ENCODE measurements at places on chromosomes 3 and 15.
A peak's percentile ranks its signal among the peaks of the same experiment; 100 is the strongest.

DNA sequence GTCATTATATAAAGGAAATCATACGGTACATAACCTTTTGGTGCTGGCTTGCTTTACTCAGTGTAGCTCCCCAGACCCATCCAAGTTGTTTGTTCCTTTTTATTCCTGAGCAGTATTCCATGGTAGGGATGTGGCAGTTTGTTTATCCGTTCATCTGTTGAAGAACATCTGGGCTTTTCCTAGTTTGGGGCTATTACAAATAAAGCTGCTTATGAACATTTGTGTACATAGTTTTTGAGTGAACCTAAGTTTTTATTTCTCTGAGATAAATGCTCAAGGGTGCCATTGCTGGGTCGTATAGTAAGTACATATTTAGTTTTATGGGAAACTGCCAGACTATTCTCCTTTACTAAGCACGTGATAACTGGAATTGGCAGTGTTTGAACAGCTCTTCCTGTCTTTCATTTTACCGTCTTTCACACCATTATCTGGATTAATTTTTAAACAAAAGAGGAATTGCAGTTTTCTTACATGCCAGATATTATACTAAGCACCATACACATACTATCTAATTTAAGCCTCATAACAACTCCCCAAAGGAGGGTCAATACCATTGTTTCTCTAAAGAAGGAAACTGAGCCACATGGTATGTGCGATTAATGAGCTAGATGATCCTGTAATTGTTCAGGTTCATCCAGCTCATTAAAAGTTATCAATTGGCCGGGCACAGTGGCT, 85.6 kb downstream of the PTPRG start:
- no peak for DNase-seq

GRCh38 chr3:184874709-184875644, 63.0 kb downstream of the VPS8 start:
- peak; percentile 36 for DNase-seq

DNA sequence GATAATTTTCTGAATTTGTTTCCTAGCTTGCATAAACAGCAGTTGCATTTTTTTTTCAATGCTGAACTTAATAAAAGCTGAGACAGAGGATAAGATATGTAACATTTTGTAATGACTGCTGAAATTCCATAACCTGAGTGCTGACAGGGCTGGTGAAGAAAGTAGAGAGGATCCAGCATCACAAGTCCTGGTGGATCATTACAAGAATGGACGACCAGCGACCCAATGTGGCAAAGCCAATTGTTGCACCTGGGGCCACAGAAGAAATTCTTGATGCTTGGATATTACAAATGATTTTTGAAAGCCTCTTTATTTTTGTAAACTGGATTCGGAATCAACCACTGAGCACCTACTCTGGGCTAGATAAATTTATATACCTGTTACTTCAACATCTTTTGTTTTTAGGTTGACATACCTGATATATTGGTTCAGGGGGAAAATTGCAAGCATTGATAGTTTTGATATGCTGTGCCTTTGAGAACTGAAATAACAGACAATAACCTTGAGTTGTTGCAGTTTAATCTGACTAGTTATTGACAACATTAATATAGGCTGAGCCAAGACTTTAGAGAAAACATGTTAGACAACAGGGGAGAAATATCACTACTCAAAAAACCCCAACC, 3.9 kb upstream of the ACTL6A start:
- DNase-seq: peak; percentile 57

DNA sequence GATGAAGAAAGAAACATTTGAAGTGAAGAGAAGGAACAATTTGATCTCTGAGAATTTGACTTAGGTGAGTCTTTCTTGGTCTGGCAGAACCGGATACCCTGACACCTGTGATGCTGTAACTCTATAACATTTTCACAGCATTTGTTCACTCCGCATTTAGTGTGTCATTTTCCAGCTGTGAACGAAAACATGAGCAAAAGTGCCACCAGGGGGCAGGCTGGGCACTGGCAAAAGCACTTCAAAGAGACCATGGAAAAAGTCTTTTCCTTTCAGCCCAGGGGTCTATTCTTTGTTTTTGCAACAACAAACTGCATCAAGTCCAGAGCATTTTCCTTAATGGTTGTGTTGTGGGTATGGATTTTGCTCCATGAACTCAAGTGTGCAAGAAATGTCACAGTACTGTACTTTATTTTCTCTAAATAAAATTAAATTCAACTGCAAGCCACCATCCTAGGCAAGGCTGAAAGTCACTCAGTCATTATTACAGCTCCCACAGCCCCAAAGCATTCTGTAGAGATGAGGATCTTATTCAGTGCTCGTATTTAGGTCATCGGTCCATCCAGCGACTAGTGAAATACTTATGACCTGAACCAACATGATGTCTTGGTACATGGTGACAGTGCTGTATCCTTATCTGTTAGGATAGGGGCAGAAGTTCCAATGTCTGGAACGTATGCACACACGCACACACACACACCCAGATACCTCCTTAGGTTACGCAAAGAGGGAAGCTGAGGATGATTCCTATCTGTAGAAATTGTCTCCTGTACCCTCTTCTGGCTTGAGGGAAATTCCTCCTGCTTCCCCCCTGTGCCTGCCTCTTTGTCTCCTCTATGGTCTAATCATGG, 125.5 kb downstream of the GADL1 start:
- DNase-seq: peak; percentile 61

GRCh38 chr3:24034464-24034863, 89.4 kb downstream of the NR1D2 start:
- no peak for DNase-seq

- no peak for DNase-seq
These were observed 55.9 kb upstream of the POMGNT2 start for GRCh38 chr3:43161684-43162229.

- DNase-seq: no peak
These were observed 930.7 kb downstream of the MCTP2 start for GRCh38 chr15:95162069-95162468.

- peak; percentile 86 for DNase-seq
These were observed 66.0 kb downstream of the MYO1E start for GRCh38 chr15:59306520-59307164.

GRCh38 chr15:79453446-79453845, 21.3 kb downstream of the MINAR1 start:
- no peak for DNase-seq

DNA sequence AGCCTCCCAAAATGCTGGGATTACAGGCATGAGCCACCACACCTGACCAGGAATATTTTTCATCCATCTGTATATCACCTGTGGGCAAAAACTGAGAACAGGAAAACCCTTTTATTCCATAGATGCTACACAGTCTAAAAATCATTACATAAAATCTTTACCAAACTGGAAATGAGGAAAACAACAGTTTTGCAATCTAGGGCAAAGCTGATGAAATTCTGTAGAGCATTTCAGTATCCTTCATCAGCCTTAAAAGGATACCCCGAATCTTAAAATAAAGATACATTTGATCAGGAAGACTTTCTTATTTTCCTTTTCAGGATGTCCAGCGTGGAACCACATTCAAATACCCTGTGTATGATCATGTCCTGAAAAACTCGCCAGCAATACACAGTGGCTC, 7.1 kb downstream of the SIAH2 start:
- DNase-seq: no peak

DNA sequence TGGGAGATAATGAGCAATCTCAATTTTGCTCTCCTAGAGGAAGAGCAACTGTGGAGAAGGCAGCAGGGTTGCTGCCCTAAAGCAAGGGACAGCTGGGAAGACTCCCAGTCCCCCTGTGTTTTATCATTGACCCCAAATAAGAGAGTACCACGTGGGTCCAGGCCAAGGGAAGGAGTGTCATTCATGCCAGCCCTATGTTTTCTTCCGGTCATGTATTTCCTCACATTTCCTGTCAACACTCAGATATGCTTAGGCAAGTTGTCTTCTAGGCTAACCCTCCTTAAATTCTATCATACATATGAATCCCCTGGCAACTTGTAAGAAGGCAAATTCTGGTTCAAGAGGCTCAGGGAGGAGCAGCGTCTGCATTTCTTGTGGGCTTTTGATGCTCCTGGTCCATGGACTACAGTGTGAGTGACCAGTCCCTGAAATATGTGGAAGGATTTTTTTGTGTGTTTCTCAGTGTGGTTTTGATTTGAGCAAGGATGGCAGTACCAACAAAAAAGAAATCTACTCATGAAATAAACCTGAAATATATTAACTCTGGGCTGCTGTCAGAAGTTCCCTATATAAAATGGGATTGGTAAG, 31.9 kb upstream of the RPP14 start:
- DNase-seq: no peak

DNA sequence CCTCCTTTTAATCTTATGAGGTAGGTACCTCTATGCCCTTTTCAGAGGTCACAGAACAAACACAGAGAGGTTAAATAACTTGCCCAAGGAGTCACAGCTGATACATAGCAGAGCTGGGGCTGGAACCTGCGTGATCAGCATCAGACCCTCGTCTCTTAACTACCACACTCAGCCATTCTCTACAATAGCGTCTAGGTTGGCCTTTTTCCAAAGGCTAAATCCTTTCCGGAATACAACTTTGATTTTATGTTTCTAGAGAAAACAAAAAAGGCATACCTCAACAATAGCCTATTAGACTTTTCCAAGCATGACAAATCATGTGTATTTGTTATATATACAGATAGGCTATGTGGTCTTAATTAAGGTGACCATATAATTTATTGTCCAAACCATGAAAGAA, 187.2 kb downstream of the RORA start:
- no peak for DNase-seq

GRCh38 chr3:30266524-30266923, 339.9 kb upstream of the TGFBR2 start:
- no peak for DNase-seq

GRCh38 chr15:42448281-42448680, 42.7 kb downstream of the ZNF106 start:
- DNase-seq: no peak

- DNase-seq: no peak
These were observed 2.5 kb upstream of the DAZL start for GRCh38 chr3:16607718-16608117.

DNA sequence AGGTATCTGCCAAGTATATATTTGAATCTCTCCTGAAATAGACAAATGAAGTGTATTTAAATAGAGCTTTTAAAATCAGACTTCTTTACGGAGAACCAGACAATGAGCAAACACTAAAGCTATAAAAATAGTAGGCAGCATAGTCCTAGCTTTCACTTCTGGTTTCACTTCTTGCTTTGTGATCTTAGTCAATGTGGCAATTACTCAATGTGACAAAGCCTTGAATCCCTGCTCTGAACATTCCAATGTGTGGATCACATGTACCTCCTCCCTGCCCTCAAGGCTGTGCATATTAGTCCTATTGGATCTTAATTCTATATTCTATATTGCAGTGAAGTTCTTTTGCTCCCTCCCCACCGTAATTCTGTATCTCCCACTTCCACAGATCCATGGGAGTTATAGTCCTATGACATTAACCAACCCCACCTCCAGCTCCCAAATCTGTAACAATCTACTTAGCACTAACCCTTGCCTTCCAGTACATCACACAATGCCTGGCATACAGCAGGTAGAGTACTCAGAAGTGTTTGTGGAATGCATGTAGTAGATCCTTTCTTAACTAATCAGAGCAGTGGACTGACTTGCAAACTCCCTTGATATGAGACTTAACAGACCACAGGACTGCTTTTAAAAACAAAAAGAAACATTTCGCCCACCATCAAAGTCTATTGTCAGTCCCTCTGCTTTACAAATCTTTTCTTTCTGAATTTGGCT, 24.3 kb upstream of the CP start:
- peak; percentile 92 for DNase-seq

DNA sequence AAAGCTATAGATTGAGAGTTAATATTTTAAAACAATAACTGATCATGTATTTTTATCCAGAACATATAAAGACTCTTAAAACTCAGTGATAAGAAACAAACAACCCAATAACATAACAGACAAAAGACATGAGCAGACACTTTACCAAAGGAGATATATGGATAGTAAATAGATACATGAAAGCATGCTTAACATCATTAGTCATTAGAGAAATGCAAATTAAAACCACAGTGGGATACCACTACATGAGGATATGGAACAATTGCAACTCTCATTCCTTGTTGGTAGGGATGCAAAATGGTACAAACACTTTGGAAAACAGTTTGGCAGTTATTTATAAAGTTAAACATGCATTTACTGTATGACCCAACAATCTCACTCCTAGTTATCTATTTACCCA, 95.0 kb downstream of the IQCH start:
- no peak for DNase-seq

DNA sequence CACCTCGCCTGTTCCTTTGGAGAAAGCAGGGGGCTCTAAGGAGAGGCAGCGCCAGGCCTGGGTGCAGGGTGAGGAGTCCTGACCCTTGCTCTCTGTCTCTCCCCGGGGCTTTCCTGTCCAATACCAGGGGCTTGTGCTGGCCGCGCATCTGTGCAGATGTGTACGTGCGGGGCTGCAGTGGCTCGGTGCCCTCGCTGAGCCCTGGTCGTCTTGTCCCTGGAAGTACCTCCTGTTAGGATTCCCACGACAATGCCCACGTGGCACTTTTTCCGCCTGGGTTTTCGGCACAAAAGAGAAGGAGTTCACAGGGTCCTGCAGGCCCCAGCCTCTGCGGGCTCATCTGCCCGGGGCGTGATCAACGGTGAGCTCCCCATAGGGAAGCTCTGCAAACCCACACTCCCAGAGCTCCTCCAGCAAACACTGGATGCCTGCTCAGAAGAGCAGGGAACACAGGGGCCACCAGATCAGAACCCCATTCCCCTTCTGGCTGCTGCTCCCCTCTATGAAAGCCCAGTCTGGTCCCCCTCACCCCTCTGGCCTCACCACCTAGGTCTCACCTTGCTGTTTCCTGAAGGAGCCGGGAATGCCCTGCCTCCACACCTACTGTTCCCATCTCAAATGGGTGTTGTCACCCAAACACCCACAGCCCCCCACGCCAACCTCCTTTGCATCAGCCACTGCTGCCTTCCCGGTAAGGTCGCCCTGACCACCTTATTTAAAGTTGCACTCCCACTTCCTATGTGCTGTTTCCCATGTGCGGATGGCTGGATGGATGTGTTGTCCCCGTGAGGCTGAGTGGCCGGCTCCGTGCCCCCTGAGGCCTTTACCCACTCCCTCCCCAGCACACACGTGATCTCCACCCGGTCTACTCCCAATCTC, 62.6 kb upstream of the PRR20G start:
- no peak for DNase-seq

GRCh38 chr15:65303687-65304380, 643 bp upstream of the RNU5B-1 start:
- DNase-seq: peak; percentile 48

- peak; percentile 96 for DNase-seq
These were observed 25.9 kb downstream of the SMAD3 start for GRCh38 chr15:67091071-67091979.

GRCh38 chr3:190446573-190447279, 3.0 kb downstream of the TMEM207 start:
- DNase-seq: no peak

- DNase-seq: peak; percentile 25
These were observed 50.1 kb downstream of the LYSMD4 start for GRCh38 chr15:99683000-99683670.

- DNase-seq: no peak
These were observed 23.5 kb upstream of the ARPIN start for GRCh38 chr15:89936051-89936785.

GRCh38 chr3:112829046-112829445, 17.6 kb downstream of the CD200R1L start:
- DNase-seq: no peak
